ENCODE measurements at places on chromosomes 1 and 21.
A peak's percentile ranks its signal among the peaks of the same experiment; 100 is the strongest.

DNA sequence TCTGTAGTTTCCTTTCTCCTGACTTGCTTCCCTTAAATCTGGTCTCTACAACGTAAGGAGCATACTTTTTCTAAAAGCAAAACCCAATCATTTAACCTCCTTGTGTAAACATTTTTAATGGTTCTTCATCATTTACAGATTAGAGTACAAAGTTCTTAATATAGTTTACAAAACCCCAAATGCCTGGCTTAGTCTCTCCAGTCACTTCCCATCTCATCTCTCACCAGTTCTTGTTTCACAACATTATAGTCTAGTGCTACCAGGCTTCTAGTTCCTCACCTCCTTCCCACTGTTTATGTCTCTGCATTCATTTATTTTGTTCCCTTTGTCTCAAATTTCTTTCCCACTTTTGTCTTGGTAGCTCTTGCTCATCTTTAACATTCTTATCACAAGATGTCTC is 168.4 kb downstream of the FASLG start:
- no peak for DNase-seq

- DNase-seq: no peak
These were observed 58.2 kb downstream of the ITSN1 start for GRCh38 chr21:33700491-33700890.

DNA sequence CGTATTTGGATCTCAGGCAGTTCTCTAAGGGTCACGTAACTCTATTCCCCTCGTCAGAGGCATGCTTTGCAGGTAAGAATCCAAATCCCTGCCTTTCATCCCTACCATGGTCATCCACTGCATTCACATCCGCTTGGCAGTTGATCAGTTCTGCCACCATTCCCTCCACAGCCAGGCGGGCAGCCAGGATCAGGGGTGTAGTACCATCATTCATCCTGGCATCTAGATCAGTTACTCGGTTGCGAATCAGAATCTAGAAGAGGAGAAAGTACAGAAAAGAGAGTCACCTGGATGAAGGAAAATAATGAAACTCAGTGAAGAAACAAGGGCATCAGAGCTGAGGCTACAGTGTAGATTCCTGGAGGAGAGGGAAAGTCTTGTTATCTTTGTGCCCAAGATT is 22.0 kb upstream of the ADAM30 start:
- DNase-seq: no peak

DNA sequence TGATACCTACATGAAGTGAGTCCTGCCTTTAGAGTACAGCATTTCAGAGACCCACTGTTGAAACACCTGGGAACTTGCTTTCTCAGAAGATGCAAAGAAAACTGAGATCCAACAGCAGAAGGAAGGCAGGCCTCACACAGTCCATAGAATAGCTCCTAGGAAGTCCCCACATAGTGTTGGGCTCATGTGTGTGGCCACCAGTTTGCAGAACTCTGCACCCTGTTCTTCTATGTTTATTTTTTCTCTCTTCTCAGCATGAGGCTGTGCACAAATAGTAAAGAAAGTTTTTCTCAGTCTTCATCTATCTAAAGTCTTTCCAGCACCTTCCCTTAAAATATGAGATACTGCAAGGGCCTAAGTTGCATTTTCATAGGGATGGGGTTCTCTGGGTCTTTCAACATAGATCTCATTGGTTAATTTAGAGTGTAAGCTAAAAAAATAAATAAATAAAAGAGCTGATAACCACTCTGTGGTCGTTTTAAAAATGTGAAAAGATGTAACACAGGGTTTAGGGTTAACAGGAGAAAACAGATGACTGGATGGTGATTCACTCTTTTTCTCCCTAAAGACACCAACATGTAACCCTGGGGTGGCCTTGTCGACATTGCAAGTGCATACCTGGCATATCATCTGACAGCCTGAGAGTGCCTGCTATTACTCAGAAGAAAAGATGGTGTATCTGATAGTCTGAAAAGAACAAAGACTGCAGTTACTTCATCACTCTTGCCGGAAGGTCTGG is 94.6 kb downstream of the ZC3H11B start:
- peak; percentile 32 for DNase-seq

Data from activated CD4-positive, alpha-beta T cell treated with anti-CD3 and anti-CD28 coated beads, Interleukin-10, Interleukin-2, amounts not matched to agents 100 ng/mL and 50 ng/mL, durations not matched to agents 16 hours and 8 hours (primary cell).